ENCODE measurements at places on chromosomes 3 and 15.

DNA sequence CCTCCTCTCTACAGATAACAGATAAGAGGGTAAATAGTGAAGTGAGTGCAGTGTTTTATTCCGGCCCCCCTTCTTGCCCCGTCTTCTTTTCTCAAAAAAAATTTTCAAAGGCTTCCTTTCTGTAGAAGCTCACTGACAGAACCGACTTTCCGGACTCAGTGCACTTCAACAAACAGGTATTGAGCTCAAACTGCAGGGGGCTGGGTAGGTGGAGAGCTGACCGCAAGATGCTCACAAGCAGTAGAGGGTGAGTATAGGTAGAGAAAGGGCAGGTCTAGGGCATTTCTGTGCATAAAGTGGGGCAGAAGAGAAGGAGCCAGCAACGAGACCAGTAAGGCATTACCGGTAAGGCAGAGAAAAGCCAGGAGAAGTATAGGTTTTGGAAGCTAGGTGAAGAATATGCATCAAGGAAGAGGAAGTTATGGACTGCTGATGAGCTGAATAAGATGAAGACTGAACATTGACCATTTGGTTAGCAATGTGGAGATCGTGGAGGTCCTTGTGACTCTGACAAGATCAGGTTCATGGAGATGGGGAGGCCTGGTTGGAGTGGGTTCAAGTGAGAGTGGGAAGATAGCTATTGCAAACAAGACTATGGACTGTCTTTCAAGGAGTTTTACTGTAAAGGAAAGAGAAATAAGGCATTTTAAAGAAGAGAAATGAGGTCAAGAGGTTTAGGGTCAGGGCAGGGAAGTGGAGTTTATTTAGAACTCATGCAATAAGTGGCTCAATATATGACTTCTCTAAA lies 97.4 kb downstream of the ST6GAL1 start:
- DNase-seq, result no peak

DNA sequence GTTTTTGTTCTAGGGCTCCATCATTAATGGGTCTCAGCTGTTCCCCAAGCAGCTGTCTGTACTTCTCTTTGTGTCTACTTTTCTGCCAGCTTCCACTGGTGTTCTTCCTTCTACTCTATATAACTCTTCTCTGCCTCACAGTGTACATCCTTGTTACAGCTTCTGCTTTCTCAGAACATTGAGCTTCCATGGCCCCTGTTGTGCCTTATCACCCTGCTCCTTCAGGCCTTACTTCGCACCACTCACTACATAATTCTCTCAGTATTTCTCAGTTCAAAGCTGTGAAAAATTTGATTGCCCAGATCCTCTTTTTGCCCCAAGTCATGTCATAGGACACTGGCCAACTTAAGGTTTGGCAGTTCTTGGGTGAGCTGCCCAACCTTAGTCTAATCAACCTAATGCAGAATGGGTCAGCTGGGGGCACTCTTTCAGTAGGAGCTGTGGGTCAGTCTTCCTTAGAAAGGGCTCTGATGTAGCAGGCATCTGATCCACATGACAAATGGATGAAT lies 28.9 kb downstream of the CSTA start:
- DNase-seq, result no peak

DNA sequence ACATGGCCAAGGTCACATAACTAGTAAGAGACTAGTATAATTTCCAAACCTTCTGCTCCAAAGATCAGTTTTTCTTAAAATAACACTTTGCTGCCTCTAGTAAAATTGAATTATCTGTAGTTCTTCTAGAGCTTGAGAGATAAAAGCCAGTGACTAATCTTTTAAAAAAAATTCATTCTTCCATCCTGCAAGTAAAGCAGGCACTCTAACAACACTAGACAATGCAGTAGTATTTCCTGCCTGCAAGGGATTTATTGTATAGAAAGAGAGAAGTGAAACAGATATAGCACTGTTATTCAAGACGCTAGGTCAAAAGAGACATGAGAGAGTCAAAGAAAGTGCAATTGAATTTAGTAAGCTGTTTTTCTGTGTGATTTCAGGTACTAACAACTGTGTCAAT lies 159.5 kb upstream of the TBC1D5 start:
- no peak for DNase-seq

DNA sequence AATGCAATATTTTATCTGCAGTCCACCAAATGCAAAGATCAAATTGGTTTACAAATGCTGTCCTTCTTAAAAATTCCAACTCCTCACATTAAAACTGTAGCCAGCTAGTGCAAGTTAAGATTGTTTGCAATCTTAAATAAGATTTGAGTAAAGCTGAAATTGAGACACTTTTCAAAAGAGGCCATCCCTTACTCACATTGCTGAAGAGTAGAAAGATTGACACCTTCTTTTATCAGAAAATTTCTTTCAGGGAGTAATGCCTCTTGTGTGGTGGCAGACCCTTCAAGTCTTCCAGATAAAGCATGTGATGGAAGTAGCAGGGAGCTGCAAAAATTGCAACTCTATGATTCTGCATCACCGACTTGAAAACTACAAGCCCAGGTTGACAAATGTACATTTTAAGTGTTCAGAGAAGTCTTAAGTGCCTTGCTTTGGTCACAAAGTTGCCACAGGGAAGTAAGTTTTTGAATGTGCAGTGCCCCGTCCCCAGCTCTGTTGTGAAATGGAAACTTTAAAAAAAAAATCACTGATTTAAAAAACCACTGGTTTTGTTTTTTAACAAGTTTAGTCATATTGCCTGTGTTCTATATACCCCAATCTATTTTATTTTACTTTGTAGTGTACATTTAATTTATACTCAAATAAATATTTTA lies 12.6 kb downstream of the CD86 start:
- no peak for DNase-seq

- no peak for DNase-seq
Measured at GRCh38 chr15:26294059-26294689, 431.0 kb upstream of the ATP10A start.

DNA sequence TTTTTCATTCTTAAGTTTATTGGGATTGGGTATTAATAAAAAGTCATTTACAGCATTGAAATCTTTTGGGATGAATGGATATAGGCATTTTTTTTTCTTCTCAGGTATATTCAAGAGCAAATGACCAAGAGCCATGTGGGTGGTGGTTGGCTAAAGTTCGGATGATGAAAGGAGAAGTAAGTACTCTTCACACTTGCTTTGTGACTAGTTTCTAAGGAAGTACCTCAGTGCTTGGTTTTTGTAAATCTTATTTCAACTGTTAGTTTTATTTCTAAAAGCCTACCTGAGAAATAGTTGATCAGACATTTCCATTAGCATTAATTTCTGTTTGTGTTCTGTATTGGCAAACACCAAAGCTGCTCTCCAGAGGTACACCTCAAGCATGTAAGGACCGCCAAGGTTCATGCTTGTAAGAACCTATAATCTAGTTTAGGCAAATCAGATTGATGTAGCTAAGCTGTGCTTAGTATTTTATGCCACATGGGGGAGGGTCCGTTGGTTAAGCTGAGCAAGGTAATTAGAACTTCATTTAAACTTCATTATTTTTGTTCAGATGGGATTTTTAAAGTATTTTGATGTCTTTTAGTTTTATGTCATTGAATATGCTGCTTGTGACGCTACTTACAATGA lies 35.4 kb downstream of the FXR1 start:
- DNase-seq, result no peak

GRCh38 chr3:56366641-56367162 lies 101.6 kb downstream of the ERC2 start:
- DNase-seq, result no peak

GRCh38 chr3:154904328-154904727 lies 175.8 kb upstream of the MME start:
- DNase-seq, result peak; percentile 35

GRCh38 chr3:151625586-151625985 lies 108.1 kb upstream of the AADACL2 start:
- no peak for DNase-seq

GRCh38 chr3:29690686-29691353 lies 409.9 kb downstream of the RBMS3 start:
- no peak for DNase-seq

DNA sequence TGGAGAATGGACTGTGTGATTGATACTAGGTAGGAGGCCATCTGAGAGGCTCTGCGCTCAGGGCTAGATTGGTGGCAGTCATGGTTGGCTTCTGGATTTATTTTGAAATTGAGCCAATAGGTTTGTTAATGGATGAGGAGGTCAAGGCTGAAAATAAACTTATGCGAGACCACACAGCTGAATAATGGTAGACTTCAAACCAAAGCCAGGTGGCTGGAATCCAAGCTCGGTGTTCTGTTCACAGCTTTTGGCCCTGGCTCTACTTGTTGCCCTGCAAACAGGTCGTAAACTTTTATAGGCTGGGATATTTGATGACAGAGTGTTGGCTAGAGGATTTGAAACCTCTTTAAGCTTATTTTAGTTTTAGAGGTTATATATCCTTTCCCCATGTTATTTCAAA lies 160.4 kb downstream of the CHL1 start:
- DNase-seq, result no peak

- no peak for DNase-seq
Measured at GRCh38 chr3:15787526-15787925, 10.3 kb downstream of the ANKRD28 start.

GRCh38 chr3:179969525-179969924 lies 67.2 kb downstream of the PEX5L start:
- no peak for DNase-seq

DNA sequence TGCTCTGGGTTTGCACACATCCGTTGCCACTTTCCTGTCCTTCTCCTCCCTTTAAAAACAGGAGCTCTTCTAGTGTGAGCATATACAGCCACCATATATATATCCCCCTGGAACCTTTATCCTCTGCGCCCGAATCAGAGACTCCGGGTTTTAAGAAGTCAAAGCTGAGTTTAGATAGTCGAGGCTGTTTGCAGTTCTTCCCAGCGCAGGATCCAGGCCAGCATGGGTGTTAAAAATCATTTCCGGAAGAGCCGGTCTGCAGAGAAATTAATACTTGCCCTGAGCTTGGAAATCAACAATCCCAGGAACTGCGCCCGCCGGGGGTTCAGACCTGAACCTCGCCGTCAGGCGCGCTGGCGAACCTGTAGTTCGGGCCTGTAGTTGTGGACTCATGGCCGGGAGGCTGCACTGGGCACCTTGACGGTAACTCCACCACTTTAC lies 2.3 kb downstream of the SHOX2 start:
- no peak for DNase-seq

DNA sequence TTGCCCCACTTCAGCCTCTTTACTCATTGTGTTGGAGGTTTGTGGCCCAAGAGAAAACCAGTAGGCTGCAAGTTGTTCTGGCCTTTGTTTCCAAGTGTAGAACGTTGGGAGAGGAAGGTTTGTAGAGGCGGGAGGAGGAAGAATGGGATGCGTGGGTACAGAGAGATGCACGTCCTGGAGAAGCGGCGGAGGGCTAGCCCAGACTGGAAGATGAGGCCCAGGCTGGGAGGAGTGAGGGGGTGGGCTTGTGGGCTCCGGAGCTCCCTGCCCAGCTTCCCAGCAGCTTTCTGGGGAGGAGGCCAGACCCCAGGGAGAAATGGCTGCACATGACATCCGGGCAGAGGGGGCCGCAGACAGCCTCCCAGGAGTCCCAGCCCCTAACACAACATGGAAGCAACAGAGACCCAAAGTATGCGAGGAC lies 5.3 kb downstream of the PLA2G4F start:
- no peak for DNase-seq

DNA sequence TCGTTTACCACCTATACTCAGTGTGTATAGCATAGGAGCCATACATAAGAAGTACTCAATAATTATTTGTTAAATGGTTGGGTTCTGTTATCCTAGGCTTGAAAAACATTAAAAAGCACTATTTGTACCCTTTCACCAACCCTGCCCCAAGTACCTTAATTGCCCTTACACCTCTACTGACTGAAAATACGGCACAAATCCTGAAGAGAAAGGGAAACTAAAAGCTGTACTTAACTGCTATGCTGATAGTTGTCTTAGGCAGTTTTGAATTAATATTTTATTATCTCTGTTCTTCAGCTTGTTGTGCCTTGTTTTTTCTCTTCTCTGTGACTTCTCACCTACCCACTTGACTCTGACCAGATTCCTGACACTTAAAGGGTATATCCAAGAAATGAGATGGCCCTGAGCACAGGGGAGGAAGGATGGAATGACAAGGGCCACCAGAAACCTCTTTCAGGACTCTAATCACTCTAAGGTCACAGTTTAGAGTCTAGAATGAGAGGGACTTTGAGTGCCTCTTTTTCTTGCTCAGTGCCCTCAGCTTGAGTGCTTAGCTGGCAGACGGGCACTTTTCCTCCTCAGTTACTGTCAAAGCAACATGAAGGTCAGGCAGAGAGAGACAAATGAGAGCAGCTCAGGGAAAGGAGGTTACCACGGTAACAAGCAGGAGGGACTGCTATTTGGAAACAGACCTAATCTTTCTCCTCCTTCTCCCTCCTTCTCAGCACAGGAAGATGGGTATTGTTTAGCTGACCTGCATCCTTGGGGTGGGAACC lies 136.5 kb downstream of the ZNF609 start:
- DNase-seq, result peak; percentile 70

GRCh38 chr3:35849963-35850362 lies 210.6 kb downstream of the ARPP21 start:
- DNase-seq, result no peak

GRCh38 chr15:55221090-55222011 lies 24.6 kb upstream of the RSL24D1 start:
- peak; percentile 11 for DNase-seq

All from A673 (cell line).